ENCODE measurements at places on chromosomes 11 and 22.

DNA sequence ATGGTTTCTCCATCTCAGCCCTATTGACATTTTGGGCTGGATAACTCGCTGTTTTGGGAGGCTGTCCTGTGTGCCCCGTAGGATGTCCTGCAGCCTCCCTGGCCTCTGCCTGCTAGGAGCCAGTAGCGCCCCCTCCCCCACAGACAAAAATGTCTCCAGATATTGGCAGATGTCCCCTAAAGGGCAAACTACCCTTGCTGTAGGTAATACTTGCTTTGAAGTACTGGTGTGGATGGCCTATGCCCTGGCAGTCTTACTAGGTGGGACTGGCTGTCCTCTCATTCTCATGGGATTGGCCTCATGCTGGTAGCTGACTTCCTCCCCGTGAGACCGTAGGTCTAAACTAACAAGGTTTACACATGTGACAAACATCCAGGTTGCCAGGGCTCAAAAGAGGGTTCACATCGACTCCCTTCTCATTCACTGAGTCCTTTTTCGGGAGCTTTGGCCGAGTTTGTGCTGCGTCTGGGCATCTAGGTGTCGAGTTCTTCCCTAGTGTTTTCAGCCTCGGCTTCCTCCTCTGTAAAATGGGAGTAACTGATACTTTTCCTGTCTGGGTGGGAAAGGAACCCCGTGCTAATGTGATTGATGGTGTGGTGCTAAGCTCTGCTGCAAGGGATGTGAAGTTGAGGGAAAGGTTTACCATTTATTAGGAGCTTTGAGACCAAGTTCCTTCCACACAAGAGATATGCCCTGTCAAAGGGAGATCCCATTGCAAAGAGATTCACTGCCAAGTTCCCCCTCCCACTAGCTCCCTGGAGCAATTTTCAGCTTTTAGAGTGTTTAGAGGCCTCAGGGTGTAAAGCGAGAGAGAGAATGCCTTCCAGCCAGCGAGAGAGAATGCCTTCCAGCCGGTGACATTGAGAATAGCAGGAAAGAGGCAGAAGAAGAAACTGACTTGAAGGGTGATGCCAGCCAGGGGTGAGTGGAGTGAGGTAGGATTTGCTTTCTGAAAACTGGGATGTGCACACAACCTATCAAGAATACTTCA, 17.0 kb downstream of the PTPRJ start:
- DNase-seq = no peak

- no peak for DNase-seq
Observed at GRCh38 chr11:77198440-77198849, 70.4 kb downstream of the MYO7A start.

DNA sequence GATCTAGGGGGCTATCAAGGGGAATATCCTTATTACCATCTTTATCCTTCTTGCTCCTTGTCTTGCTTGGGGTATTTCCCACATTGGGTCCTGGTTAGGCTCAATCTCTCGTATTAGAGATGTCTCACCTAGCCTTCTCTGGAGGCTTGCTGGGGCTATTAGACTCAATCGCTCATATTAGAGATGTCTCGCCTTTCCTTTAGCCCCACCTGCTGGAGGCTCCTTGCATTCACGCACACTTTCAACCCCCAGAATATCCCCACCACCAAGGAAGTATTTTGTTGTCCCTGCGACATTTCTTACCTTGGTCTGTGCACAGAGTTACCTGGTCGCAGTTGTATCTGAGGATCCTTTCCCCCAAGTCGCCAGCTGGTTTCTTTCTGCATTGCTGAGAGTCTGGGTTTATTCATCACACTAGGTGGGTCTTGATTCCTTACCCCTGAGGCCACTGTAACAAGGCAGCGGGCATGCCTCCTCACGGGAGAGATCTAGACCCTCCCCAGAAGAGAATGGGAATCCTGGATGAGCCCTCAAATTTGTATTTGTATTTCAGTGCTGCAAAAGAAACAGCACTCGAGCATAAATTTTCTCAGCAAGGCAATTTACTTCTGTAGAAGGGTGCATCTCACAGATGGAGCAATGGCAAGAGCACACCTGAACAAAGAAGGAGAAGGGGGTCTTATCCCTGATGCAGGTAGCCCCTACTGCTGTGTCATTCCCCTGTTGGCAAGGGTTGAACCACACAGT, 15.9 kb upstream of the HYLS1 start:
- DNase-seq = no peak

DNA sequence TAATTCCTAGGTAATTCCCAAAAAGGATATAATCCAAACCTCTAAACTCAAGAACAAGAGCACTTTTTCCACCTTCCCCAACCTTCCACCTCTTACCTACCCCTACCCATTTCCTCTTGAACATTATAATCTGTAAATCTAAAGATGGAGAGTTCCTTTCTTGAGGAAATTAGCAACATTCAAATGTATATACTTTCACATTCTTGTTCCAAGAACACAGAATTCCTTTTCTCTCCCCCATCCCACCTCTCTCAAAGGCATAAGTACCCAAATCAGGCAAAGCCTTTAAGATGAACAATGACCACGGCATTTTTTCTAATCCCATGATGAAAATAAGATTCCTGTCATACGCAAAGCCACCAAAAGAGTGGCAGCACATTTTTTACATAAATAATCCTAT, 18.3 kb downstream of the RRAS2 start:
- DNase-seq = no peak

DNA sequence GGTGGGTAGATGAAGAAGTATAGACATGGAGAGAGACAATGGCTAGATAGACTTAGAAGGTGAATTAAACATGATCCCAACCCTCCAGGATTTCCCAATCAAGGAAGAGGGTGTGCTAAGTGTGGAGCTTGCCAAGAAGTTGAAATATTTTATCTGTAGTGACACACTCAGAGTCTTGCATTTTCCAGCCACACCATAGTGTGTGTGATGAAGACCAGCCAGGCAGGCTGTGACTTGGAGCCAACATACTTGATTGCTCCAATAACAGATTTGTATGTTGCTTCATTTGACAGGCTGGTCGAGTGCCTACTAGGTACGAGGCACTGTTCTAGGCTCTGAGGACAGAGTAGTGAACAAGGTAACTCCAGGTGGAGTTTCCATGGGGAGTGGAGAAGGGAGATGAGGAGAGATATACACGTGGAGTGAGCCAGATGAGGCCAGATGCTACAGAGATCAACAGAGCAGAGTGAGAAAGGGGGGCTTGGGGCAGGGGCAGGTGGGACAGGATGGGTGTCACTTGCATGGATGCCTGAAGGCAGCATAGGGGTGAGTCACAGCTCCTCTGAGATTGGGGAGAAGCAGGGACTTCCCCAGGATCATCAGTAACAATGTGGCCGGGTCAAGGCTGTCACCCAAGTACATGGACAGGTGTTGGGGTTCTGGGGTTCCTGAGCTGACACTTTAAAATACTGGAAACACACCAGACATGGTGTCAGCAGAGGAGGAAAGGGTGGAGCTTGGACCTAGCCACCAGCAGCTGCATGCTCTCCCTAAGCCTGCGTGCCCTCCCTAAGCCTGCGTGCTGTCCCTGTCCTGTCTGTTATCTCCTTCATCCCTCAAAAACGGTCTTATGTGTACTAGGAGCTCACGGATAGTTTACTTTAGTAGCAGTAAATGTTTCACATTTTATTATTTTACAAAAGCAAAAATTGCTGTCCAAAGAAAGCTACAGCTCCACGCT, 23.6 kb downstream of the PDGFB start:
- no peak for DNase-seq

DNA sequence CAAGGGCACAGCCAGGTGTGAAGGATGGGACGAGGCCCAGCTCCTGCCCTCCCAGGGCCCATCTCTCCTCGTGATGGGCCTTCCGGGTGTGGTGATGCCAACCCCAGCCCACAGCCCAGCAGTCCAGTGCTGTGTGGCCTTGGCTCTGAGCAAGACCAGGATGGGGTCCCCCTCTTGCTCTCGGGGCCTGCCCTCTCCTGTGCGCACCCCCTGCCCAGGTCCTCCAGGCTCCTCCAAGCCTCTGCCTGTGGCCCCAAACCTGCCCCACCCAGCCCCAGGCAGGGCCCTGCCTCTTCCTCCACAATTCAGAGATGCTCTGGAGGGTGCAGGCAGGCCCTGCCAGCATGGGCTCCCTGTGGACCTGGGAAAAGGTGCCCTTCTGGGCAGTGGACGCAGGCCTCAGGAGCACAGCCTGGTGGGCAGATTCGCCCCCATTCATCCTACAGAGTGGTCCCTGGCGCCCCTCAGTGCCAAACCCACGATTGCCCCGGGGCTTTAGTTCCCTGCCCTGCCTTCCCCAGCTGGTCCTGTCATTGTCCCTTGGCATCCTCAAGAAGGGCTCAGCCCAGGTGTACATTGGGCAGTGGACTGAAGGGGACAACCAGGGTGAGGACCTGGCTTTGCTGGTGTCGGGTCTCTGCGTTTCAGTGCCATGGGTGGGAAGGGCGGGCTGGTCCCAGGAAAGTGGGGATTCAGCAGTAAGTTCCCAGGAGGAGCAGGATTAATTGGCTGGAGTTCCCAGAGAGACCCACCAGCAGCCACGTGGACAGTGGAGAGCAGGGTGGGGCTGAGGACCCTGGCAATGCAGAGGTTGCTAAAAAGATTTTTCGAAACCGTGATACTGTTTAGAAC, 19.8 kb downstream of the EIF1AD start:
- no peak for DNase-seq
